ENCODE measurements at places on chromosomes 3 and 15.

DNA sequence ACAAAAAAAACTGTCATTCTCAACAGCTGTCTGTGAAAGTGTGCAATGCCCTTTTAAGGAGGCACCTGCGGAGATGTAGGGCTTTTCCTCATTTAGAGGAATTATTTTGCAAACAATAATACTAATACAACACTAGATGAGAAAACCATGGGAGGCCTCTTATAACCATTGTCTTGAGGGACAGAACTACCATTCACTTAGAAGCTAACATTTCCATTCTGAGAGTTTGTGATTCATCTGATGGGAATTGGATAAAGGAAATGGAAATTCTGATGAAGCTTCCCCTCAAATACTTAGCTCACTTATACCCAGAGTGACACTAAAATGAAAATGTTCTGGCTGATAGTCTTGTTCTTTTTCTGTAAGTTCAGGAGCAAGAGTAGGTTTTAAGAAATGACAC lies 147.7 kb downstream of the CADPS start:
- no peak for DNase-seq

DNA sequence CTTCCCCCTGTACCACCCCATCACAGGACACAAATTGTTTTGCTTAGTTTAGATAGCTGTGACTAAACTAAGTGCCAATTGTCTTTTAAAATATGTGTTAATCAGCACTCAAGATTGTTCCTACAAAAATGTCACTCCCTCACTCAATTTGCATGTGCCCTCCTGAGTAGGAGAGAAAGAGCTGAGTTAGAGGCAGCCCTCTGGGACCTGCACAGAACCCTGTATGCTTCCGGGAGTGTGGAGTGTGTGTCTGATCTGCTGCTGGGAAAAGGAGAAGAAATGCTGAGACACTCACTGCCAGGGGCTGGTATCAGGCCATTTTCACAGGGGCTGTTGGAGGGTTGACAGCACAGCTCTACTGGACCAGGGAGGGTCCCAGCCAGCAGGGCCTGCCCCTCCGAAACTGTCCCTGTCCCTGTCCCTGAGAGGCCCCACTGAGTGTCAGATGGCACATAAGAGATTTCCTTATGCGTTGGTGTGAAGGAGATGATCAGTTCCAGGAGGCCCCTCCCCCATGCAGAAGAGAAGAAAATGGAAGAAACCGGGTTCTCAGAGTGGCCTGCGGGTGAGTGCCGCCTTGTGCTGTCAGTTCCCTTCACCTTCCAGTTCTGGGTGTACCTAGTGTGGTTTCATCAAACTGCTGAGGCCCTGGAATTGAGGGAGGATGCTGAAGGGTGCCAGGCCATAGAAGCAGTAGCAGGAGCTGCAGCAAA lies 3.9 kb upstream of the B3GNT5 start:
- no peak for DNase-seq

- DNase-seq = no peak
Observed at GRCh38 chr3:148878095-148878494, 13.0 kb downstream of the CPA3 start.

DNA sequence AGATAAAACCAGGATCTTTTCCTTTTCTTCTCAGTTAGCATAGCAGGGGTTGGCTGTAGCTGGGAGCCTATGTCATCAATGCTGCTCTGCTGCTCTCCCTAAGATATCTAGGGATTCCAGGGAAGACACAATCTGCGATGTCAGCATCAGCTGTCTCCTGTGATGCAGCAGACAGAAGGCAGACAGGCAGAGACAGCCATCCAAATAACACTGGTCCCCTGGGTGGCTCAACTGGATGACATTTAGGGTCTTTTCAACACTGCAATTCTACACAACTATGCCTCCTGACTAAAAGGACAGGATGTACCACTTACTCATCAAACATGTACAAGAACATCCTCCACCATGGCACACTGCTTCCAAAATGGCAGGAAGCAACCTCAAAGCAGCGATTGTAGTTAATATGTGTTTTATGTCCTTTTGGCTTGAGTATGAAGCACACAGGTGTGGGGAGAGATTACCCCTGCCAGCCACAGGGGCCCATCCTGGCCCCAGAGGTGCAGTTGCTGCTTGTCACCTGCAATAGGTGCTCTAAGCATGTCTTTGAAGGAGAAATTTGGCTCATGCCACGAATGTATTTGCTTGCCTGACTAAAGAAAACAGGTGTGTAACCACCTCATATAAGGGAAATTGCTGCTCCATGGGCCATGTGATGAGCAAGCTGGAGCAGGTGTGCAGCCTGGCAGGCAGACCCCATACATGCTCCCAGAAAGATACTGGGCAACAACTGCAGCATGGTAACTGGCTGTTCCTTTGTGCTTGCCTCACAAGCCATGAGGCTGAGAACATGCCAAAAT lies 357.8 kb downstream of the VPS13C start:
- no peak for DNase-seq

GRCh38 chr3:183824761-183825455 lies 469 bp downstream of the MAP6D1 start:
- DNase-seq = no peak

DNA sequence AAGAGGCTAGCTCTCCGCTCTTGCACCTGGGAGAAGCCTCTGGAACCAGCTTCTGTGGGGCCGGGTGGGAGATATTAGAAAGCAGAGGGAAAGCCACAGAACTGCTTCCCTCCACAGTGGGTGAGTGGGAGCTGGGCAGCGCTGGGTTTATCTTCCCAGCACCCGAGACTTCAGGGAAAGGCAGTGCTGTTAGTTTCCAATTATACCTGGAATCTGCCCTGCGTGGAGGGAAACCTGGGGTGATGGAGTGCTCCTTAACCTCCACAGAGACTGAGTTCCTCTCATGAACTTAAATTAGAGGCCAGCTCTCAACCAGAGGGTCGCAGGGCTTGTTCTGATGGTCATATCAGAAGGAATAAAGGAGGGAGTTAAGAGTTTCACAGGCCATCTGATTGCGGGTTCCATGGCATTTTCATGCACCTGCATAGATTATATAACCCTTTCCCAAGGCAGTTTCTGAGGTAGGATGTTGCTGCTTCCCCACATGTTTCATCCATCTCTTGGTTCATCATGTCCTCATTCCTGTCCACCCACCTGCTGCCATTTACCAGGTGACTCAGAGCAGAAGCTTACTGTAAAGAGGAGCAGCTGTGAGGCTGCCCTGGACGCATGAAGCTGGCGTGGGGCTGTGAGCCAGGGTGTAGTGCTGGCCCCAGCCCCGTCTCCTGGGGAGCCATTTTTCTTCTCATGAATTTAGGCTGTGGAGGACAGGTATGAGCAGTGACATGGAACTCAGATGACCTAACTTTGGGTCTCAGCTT lies 42.5 kb downstream of the CA12 start:
- DNase-seq = no peak

GRCh38 chr3:70531063-70531657 lies 218.7 kb upstream of the MDFIC2 start:
- DNase-seq = no peak

DNA sequence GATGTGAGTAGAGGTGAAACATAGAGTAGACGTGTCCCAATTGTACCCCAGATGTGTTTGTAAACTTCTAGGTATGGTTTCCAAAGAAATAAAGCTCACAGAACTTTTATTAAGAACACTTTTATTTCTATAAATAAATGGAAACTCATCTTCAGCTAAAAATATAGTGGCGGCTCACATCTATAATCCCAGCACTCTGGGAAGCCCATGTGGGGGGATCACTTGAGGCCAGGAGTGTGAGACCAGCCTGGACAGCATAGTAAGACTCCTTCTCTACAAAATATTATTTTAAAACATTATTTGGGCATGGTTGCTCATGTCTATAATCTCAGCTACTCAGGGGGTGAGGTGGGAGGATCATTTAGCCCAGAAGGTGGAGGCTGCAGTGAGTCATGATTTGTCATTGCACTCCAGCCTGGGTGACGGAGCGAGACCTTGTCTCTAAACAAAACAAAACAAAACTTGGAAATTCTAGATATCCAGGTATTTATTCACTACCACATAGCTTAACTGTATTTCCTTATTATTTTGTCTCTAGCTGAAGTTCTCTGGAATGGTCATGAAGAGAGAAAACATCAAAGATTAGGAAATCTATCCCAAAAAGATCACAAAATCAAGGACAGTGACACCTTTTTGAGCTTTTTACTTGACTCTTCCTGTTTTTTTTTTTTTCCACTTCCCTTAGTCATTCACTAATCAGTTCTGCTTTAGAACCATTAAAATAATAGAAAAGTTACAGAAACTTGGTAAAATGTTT lies 258.1 kb downstream of the TIGIT start:
- no peak for DNase-seq

DNA sequence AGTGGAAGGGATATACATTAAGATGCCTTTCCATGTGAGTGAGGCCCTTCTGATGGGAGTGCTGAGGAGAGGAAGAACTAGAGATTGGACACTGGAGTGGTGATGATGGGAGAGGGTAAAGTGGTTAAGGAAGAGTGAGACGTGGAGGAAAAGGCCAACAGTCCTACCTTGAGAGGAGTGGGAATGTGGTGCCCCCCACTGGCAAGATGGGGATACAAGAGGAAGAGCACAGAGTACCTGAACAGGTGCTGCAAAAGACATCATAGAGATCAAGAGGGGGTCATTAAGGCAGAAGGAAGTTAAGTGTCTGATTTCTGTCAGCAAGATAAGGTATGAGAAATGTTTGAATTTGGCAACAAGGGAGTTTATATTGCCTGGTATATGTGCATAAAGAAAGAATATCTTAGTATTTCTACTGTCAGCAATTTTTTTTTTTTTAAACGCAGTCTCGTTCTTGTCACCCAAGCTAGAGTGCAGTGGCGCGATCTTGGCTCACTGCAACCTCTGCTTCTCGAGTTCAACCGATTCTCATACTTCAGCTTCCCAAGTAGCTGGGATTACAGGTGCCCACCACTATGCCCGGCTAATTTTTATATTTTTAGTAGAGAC lies 34.0 kb downstream of the ARIH2 start:
- no peak for DNase-seq

- no peak for DNase-seq
Observed at GRCh38 chr3:14532691-14533456, 7.3 kb downstream of the GRIP2 start.

GRCh38 chr15:36878684-36879262 lies 221.6 kb downstream of the MEIS2 start:
- no peak for DNase-seq

DNA sequence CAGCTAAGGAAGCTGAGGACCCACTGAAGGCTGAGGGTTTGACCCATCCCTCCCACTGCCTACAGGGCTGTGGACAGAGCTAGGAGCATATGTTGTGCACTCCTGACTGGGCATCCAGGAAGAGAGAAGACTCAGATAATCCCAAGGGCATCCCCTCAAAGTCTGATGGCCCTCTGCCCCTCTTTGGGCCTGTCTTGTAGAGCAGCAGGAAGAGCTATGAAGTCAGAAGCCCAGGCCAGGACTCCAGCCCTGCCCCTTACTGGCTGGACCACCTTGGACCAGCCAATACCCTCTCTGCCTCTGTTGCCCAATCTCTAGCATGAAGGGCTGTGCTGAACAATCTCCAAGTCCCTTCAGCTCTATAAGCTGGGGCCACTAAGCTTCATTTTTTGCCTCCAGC lies 210.8 kb downstream of the RPLP1 start:
- DNase-seq = no peak

DNA sequence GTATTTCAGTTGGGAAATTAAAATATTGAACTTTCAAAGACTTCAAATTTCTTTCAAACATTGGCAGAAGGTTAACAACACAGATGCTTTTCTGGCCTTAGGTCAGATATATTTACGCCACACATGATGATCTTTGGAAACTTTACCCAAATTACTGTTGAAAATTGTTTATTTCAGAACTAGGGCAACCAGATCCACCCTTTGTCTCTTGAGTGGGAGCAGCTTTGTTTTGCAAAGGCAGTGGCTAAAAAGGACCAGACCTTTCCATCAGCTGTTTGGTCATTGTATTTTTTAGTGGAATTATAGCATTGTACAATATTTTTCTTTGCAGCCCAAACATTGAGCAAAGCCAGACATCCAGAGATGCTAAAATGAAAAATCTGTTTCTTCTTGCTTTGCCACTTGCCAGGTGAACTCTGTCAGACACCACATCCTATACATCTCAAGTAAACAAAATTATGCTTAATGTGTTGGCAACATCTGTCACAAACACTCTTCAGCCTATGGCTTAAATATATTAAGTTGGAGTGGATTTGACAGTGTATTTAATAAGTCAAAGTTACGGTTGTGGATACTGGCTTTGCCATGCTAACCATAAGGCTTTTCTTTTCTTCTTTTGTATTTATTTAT lies 651.9 kb downstream of the RBMS3 start:
- DNase-seq = no peak

DNA sequence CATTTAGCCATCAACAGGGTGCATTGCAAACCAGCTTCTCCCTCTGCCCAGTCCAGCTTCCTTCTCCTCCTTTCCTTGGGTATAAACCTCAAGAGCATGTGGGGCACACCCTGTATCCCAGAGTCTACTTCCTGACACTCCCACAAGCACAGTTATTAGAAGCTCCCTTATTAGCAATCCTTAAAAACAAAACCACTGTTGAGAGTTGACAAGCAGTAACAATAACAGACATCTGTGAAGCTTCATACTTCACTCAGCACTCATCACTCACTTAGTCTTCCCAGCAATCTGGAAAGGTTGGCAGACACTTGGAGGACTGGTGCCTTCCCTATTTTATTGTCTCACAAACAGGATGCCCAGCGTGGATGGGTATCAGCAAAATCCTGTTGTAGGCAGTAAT lies 155.5 kb upstream of the PROK2 start:
- DNase-seq = no peak

DNA sequence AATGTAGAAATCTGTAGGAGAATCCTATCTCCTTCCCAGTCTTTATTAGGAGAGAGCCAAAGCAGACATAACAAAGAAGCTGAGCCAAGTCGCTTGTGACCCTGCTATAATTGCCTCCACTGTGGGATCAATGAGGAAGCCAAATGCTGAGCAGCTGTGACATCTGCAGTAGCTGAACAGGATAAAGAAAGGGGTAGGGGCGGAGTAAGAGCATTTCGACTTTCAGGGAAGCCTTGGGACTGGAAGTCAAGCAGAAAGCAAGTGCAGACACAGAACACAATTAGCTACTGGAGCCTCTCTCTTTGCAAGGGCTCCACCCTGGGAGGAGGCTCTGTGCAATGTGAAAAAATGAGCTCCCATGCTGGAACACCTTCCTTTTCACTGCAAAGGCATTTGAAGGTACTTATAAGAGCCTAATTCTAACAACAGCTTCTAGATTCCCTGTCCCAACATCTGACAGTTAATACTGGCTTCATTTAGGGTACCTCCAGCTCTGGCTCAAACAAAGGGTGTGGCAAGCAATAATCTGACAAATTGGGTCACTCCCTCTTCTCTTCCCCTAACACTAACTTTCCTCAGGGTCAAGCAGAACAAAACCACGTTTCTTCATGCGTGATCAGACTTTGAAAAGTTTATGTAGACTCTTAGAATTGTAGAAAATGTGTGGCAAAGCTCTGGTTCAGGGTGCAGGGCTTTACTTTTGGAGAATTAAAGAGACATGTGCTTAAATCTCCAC lies 166.4 kb downstream of the CADPS start:
- DNase-seq = no peak

GRCh38 chr15:101733545-101733944 lies 9.3 kb upstream of the TARS3 start:
- no peak for DNase-seq

Data from activated CD8-positive, alpha-beta memory T cell treated with anti-CD3 and anti-CD28 coated beads for 48 hours (primary cell).